ENCODE measurements at places on chromosomes 5 and 9.

- no peak for DNase-seq
These were observed 53.0 kb upstream of the FCN1 start for GRCh38 chr9:134970719-134971118.

- no peak for DNase-seq
These were observed 58.3 kb downstream of the TMEM174 start for GRCh38 chr5:73231246-73231778.

DNA sequence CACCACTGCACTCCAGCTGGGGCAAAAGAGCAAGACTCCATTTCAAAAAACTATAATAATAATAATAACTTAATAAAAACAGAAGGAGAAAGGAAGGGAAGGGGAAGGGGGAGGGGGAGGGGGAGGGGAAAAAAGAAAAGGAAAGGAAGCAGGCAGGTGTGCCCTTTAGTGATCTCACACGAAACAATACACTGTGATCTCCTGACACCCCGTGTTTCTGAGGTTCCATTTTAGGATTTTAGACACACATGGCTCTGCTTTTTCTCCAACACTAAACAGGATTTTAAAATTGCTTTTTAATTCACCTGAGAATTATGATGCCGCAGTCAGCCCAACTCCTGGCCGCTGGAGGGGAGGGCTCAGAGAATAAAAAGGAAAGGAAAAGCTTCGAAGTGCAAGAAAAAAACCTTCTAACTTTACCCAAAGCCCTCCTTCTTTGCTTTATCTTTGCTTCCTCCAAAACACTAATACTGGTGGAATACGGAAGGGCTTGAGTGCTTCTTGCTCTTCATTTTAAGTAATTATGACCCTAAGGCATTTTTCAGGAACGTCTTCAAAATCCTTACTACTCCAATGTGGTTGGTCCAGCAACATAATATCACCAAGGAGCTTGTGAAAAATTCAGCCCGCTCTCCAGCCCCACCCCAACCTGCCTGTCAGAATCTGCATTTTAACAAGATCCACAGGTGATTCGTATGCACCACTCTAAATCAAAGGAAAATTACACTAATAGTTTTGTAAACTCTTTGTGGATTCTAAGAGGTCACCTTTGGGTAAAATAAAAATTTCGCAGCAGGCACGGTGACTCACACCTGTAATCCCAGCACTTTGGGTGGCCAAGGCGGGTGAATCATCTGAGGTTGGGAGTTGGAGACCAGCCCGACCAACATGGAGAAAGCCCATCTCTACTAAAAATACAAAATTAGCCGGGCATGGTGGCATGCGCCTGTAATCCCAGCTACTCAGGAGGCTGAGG, 66.0 kb downstream of the MYO10 start:
- no peak for DNase-seq

DNA sequence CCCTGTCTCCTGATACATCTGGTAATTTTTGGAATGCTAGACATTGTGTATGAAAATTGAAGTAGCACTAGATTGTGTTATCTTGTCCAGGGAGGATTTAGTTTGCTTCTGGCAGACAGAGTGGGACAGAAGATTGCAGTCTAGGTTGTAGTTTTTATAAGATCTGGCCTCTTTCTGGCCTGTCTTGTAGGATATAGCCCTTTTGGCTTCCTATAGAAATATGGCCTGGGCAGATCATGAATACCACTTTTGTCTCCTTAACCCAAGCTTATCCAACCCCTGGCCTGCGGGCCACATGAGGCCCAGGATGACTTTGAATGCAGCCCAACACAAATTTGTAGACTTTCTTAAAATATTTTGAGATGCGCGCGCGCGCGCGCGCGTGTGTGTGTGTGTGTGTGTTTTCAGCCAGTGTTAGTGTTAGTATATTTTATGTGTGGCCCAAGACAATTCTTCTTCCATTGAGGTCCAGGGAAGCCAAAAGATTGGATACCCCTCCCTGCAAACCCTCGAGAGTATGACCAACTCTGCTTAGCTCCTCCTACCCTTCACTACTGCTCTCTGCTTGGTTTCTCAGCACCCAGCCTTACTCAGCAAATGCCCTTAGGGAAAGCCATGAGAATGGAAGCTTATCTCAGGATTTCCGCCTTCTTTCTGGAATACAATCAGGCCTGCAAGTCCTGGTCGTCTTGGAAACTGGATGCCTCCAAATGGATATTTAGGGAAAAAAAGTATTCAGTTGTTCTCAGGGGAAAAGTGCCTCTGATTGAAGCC, 26.5 kb downstream of the ANKRD33B start:
- DNase-seq = no peak

GRCh38 chr5:179967489-179967888, 59.8 kb upstream of the TBC1D9B start:
- DNase-seq = no peak

DNA sequence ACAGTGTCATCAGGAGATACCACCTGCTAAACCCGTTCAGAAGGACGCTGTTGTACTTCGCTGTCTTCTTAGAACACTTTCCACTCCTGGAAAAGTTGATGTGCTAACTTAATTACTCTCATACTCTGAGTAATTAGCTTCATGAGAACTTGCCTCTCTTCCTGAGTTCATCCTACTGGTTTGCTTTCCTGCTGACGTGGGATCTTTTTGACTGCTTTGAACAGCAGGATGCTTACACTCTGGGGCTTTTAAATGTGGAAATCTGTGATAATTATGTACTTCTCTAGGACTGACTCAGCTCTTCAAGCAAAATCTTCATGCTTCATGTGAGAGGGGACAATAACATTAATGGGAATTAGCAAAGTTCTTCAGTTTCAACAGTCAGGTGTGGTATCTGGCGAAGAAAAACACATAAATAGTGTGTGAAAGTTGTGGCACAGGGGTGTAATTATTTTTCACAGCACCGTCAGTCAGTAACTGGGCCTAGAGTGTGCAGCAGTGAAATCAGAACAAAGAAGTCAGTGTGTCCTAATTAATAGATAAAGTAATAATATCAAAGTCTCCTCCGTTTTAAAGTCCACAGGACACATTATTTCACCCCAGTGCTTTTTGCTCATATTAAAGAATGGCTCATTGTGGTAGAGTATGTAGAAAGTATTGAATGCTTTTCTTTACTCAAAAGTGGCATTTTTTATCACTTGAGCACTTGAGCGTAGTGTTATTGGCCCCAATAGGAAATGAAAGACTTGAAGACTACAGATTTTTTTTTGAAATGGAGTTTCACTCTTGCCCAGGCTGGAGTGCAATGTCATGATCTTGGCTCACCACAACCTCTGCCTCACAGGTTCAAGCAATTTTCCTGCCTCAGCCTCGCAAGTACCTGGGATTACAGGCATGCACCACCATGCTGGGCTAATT, 140.9 kb upstream of the DMRT1 start:
- no peak for DNase-seq

DNA sequence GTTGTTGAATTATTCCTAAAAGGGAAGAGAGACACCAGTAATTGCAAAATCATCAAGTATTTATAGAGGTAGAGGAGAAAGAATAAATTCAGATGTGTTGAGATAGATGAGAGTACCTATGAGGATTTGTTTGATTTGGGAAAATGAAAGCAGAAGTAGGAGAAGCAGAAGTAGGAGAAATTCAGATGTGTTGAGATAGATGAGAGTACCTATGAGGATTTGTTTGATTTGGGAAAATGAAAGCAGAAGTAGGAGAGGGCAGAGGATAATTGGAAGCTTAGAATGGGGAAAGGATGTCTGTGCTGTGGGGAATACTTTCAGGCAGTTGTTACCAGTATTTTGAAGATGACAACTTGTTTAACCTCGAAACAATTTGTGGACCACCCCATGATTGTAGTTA, 35.1 kb upstream of the ZCCHC7 start:
- DNase-seq = no peak

GRCh38 chr5:127235136-127235535, 55.5 kb upstream of the MEGF10 start:
- DNase-seq = no peak

GRCh38 chr5:179731791-179732411, 721 bp upstream of the MAML1 start:
- peak; percentile 85 for DNase-seq

GRCh38 chr5:54254482-54255198, 55.7 kb downstream of the ARL15 start:
- peak; percentile 5 for DNase-seq

DNA sequence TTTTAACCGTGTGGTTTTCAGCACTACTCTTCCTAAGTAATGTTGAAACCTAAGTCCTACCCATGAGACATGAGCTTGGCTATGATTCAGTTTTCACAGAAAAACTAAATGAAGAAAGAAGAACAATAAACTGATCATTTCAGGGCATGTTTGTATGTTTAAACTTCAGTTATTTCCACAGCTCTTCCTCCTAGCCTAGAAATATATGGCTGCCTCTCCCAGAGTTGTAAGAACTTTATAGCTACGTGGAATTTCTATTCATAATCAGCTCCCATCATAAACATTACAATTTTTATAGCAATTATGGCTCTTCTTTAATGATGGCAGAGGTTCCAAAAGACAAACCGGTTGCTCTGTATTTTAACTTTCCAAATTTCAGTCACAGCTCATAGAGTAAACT, 314.7 kb upstream of the ADAMTSL1 start:
- no peak for DNase-seq

DNA sequence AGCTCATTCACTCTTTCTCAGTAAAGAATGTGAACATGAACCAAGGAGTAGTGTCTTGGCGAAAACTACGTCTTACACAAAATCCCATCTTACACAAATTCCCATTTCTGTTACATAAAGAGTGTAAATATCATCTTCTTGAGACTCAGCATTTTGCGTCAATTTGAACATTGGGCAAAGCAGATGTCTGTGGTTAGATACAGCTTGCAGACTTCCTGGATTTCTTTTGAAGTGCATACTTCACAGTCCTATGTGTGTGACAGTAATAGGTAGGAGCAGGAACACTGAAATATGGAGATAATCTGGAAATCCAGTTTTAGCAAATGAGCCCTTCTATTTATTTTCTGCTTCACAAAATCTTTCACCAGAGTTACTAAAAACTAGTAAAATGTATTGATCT, 58.8 kb downstream of the C6 start:
- DNase-seq = no peak

DNA sequence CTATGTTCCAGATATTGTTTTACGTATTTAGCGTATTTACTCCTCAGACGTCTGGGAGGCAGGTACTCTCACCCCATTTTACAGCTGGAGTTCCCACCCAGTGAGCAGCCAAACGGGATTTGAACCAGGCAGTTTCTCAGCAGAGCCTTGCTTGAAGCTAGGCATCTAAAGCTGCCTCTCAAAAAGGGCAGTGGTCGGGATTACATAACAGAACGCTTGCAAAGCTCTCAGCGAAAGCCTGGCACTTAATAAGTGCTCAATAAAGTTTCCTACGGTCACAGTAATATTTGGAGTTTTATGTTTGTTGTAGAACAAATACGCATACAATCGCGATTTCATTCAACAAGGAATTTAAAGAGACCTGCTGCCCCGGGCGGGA, 286 bp upstream of the BSPRY start:
- DNase-seq = peak; percentile 17

GRCh38 chr5:152466085-152466745, 61.1 kb upstream of the NMUR2 start:
- DNase-seq = no peak

DNA sequence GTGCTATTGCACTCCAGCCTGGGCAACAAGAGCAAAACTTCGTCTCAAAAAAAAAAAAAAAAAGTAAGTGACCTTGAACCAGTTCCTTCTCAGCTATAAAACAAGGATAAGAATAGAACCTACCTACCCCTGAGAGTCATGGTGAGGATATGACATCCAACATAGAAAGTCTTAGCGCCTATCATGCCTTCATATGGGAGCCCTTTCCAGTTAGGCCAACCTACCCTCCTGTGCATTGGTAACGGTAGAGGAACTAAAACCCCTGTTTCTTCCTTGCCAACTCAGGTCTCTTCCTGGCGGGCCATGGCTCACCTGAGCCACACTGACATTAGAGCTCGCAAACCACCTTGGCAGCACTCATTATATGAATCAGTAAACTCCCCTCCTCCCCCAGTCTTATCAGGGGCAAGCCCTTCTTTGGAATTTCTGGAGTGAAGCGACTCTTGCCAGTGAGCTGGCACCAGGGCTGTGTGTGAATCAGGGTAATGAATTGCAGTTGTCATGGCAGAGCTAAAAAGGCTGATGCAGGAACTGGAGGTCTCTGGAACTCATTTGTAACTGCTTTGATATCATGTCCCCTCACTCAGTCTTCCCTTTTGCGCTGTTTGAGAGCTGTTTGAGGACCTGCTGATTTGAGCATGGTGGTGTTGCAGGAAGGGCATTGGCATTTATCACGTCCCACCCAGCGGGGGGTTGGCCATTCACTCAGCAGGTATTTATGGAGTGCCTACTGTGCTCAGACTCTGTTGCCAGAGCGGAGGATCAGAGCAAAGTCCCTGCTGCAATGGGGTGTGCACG, 10.3 kb downstream of the WWC1 start:
- no peak for DNase-seq

DNA sequence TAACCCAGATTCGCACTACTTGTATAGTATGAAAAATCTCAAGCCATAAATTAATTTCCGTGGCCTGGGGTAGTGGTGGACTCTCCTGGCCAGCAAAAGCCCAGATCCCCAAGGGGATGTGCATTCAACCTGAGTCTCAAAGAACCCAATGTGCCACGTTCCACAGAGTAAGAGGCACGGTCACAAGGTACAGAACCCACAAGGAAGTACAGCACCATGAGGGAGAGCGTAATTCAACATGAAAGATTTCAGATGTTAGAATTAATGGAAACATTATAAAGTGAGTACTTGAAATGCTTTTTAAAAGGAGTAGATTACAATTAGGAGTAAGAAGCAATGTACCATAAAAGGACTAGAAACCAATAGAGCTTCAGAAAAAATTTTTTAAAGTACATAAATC, 23.4 kb downstream of the SRD5A1 start:
- DNase-seq = no peak

DNA sequence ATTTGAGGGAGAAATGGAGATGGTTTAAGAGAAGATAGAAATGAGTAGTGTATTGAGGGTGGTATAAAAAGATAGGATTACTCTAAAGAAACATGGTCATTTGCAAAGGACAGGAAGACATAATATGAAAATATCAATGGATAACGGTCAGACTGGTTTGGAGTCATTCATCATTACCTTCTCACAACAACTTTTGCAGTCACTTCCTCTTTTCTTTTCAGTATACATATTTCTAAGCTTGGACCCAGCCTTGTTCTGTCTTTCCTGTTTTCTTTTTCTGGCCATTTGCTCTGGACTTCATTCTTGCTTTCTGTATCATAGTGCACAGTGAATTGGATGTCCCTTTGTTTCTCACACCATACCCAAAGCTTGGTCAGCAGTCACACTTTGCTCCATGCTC, 966.5 kb upstream of the TYRP1 start:
- no peak for DNase-seq

DNA sequence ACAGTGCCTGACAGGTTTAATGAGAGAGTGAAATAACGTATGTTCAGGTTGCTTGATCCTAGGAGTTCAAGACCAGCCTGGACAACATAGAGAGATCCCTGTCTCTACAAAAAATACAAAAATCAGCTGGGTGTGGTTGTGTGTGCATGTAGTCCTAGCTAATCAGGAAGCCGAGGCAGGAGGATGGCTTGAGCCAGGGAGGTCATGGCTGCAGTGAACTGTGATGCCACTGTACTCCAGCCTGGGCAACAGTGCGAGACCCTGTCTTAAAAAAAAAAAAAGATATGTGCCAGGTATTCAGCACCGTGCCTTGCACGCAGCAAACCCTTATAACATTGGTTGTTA, 38.8 kb upstream of the SPRY4 start:
- no peak for DNase-seq
